ENCODE measurements at places on chromosomes 2 and 18.

DNA sequence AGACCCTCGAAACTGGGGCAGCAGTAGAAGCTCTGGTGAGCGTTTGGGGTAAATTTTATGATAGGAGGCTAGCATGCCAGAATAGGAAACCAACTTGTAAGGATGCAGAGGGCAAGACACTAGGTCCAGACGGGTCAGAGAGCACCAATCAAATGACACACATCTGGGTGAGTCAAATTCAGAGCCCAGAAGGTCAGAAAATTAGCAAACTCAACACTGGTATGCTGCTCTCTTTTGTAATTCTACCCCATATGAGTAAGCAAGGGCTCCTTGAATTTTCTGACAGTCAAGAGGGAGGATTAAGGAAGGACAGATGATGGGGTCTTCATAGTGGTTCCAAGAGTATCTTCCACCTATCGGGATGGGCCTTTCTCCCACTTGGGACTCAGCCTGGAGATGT is 209.8 kb downstream of the BCL2 start:
- DNase-seq = no peak

DNA sequence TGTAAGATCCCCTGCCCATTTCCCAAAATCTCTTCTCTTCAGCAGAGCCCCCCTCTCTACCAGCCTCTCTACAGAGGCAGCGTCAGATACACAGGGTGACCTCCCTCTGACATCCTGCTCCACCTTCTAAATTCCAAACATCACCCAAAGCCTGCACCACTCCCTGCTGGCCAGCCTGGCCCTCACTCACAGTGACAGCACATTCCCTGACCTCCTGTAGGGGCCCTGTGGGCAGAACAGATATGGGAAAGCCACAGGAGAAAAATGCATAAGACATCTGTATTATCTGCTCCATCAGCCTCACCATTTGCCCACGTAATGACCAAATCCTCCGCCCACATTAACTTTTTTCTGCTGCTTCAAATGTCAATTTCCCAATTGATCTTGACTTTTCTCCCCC is 40.6 kb downstream of the TRABD2A start:
- DNase-seq = no peak

- no peak for DNase-seq
Measured at GRCh38 chr2:47097563-47097962, 57.5 kb downstream of the STPG4 start.

- DNase-seq = no peak
Measured at GRCh38 chr2:100964681-100965169, 37.4 kb upstream of the RPL31 start.

DNA sequence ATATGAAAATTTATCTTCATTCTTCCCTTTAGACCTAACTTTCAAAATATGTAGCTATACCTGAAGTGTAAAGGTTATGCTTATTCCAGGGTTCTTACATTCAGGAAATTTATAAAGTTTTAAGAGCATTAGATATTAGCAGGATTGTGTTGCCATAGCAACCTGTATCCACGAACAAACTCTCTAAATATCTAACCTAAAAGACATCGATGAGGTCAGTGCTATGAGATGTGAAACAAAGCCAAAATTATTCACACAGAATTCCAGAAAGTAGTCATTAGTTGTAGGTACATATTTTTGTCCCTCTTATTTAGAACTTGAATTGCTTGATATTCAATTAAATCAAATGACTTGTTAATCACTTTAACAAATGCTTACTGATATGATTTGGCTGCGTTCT is 705.3 kb downstream of the SOCS6 start:
- DNase-seq = no peak

- DNase-seq = no peak
Measured at GRCh38 chr18:13585379-13586153, 140.8 kb downstream of the FAM210A start.

- no peak for DNase-seq
Measured at GRCh38 chr2:62765619-62766376, 60.3 kb downstream of the EHBP1 start.

GRCh38 chr2:110772383-110772755 is 40.0 kb downstream of the ACOXL start:
- DNase-seq = no peak

GRCh38 chr2:60504049-60504448 is 49.4 kb downstream of the BCL11A start:
- no peak for DNase-seq

DNA sequence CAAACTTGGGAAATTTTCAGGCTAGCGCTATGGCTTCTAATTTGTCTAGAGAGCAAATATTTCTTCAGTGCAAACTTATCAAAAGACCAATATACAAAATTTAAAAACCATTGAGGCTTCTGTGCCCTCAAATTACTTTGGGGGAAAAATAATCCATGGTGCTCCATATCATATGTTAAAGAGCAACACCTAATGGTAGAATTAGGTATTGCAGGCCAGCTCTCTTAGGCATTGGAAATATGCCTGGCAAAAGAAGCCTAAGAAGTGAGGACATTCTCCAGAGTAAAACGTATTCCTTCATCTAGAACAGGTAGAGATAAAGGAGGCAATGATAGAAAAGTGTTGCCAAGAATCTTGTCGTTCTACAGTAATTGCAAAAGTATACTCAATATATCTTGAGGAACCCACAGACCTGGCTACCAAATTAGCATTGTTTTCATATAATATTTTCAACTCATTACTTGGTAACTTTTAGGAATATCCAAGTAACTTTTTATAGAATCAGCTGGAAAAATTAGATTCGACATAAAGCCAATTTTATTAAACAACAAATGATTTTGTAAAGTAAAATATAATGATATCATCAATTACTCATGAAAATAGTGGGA is 401.1 kb downstream of the BCL11A start:
- no peak for DNase-seq

- no peak for DNase-seq
Measured at GRCh38 chr2:88751768-88752167, 60.3 kb downstream of the RPIA start.

GRCh38 chr2:119435081-119435952 is 3.7 kb downstream of the TMEM37 start:
- DNase-seq = no peak

DNA sequence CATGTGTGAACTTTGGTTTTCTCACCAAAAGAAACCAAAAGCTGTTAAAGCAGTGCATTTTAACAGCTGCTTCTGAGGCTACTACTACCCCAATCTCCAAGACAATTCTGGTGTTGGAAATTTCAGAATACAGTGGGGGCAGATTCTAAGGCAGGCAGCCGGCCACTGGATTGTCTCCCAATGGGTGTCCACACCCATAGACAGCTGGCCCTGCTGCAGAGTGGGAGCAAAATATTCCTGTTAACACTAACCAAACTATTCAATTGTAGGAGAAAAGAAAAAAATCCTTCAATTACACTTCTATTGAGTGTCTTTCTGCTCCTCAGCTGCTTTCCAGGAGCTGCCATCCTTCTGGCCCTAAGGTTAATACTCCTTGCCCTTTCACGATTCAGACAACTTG is 223.7 kb downstream of the ALK start:
- no peak for DNase-seq

GRCh38 chr2:198405311-198405710 is 600.9 kb downstream of the PLCL1 start:
- DNase-seq = no peak

DNA sequence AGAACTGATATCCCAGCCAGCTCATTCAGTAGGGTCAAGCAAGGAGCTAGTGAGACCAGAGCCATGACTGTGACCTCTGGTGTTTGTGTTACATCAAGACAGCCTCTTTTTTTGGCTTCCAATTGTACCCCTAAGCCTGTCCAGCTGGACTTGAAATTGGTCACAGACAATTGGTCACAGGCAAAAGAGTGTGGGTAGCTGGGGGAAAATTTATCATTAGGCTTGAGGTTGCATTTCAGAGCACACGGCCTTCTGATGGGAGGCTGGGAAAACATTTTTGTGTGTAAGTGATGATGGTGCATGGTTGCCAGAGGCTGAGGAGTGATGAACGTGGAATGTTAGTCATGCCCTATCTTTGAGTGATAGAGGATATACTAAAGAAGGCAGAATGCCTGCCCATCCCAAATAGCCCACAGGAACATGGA is 285.1 kb upstream of the SLC14A2 start:
- peak; percentile 68 for DNase-seq

GRCh38 chr2:38427054-38427453 is 50.0 kb upstream of the ATL2 start:
- no peak for DNase-seq

- DNase-seq = no peak
Measured at GRCh38 chr2:45268631-45269030, 259.4 kb upstream of the SIX2 start.

- peak; percentile 54 for DNase-seq
Measured at GRCh38 chr2:134375935-134376334, 122.1 kb downstream of the MGAT5 start.

DNA sequence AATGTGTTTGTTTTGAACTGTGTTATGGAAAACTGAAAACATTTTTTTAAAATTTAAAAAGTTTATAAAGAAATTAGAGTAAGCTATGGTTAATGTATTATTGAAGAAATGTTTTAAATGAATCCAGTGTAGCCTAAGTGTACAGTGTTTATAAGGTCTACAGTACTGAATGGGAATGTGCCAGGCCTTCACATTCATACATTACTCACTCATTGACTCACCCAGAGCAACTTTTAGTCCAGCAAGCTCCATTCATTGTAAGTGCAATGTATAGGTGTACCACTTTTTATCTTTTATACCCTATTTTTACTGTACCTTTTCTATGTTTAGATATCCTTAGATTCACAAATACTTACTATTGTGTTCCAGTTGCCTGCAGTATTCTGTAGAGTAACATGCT is 215.1 kb upstream of the THUMPD2 start:
- no peak for DNase-seq

DNA sequence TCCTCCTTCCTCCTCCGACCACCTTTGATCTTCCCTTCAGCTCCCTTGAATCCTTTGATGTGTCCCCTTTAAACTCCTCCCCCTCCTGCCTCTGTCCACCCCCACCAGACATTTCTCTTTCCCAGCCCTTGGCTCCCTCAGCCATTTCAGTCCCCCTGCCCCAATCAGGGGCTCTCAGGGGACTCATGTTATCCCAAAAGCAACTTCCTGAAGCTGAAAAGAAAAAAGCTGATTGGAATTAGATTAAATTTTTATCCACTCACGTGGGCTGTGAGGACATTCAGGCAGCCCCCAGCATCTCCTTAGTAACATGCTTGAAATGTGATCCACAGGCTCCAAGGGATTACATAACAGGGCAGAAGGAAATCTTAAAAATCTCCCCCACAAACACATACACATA is 81.3 kb downstream of the NEURL3 start:
- no peak for DNase-seq

DNA sequence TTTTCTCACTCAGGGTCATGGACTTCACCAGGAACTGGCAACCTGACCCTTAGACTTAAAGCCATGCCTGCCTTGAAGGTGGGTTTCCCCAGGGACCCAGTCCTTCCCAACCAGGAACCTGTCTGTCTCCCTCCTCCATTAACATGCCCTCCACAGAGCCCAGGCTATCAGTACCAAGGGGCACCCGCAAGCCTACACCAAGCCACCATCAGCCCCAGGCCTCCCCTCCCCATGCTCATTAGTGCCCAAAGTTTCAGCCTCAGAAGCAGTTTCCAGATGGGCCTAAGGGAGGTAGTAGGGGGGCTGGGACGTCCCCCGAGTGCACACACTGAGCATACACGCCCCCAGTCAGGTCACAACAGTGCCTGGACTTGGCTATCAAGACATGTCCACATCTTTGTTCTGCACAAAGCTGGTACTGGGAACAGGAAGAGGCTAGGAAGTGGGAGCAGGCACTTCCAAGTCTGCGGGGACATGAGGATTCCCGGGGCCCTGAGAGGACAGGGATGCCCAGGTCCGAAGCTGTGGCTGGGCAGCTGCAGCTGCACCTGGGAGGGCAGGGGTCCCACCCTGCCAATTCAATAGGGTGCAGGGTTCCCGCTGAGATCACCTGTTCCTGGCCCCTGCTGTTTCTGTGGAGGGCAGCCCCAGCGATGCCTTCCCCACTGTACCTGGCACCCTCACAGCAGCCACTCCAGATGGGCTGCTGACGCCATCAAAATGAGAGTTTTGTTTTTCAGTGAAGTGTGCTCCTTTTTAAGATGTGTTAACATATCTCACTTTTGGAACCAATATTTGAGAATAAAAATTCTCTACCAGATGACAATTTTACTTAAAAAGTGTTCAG is 731.4 kb downstream of the NR4A2 start:
- no peak for DNase-seq

DNA sequence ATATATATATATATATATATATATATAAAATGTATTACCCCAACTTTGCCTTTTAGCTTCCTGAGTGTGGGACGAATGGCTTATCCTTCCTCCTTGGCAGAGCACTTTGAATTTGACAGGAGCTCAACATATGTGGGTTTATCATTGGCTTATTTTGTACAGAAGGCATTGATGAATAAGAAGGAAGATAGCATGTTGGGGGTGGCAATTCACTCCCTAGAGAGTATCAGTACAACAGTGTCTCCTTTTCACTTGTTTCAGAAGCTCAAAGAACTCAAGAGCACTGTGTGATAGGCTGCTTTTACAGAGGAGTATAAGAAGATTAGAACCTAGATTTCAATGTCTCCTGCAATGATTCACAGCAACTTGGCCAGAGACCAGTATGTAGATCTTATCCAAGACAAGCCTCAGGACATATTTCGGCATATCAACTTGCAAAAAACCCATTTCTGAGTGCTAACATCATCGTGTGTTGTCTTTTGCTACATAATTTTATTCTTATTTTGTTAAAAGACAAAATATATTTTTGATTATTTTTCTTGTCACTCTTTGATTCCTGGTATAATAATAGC is 345.8 kb downstream of the SOCS6 start:
- no peak for DNase-seq

DNA sequence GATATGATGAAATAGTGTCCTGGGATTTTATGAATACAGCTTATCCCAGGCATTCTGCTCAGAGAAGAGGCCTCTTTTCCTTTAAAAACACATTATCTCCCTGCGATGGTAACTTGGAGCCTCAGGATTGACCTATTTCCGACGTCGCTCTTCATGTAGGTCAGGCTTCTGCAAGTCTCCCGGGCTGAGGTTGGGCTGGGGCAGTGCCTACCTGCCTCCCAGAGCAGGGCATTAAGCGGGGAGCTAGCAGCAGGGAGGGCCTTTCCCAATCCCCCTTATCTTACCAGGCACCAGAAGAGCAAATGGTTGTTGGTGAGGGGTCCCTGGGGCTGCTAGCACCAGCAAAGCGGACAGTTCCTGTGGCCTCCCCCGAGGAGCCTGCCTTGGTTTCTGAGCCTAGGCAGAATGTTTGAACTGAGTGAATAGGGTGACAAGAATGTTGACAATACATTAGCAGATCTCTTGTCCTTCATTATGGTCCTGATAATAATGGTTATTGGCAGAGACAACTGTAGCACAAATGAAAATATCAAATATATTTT is 60.2 kb downstream of the TRPM8 start:
- DNase-seq = no peak

GRCh38 chr2:23629772-23630480 is 244.9 kb downstream of the KLHL29 start:
- DNase-seq = no peak

- DNase-seq = no peak
Measured at GRCh38 chr18:63444580-63444979, 22.3 kb upstream of the VPS4B start.

DNA sequence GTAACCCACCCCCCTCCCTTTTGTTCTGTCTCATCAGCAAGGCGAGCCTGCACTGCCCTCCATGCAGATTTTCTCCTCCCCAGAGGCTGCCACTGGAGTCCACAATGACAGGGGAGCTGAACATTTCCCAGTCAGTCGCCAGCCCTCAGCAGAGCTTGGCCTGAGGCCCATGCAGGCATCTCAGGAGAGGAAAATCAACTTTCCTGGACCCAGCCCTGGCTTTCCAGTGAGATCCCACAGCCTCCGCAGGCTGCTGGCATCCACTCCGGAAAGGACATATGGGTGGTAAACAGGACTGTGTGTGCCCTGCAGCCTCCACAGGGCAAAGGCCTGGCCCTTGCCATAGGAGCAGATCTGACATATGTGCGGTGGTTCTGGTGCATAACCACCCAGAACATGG is 253.8 kb downstream of the TNS1 start:
- no peak for DNase-seq

All from kidney (tissue), 22 donors.